ENCODE measurements at places on chromosomes 6 and 20.

DNA sequence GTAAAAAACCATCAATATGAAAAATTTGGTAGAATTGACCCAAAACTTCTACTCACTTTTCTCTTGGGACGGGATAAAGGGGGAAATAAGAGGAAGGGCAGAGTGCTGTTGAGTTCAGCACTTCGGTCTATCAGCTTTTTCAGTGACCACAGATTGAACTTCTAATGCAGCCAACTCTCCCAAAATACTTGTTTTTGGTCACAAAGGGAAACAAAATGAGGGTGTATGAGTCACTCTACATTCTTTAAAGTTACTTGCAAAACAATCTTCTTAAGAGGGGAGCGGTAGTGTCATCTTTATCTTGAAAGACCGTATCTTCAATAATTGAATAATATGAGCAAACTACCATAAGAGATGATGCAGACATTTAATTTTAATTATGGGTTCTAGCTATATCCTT lies 661.3 kb downstream of the CD109 start:
- no peak for DNase-seq

DNA sequence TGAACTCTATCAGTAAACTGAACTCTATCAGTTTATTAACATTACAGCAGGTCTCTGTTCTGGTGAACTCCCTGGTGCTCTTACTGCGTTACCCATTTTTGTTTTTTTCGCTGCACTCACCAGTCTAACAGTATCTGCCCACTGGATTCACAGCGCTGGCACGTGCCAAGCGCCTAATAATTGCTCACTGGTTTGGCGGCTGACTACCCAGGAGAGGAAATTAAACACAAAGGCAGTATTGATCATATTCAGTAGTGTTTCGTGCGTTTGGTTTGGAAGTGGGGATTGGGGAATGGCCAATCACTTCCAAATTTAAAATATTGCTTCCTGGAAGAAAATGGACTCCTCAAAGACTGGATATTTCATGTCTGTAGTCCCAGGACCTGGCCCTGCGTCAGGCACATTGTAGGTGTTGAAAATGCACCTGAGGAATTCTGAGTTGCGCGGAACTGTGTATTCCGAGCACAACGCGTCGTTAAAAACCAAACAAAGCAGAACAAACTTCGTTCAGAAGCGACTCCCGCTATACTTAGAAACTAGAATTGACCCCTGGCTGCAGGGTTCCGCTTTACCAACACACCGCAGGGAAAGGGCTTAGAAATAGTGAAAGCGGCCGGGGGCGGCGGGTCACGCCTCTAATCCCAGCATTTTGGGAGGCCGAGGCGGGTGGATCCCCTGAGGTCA lies 1.1 kb upstream of the RPS12 start:
- no peak for DNase-seq

DNA sequence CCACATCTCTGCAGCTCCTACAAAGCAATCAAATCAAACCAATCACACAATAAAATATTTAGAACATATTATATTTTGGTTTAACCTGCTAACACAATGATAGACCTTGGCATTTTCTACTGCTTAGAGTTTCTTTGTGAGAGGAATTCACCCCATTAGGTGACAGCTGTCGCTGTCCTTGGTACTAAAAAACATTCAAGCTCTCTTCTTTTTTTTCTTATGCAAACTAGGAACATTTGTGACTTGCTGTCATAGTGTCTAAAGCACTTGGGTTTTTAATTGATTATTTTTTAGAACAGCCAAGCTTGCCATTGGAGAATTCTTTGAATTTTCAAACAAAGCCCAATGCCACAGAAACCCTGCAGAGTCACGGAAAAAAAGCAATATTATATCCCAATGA lies 46.4 kb downstream of the CNR1 start:
- peak; percentile 29 for DNase-seq

DNA sequence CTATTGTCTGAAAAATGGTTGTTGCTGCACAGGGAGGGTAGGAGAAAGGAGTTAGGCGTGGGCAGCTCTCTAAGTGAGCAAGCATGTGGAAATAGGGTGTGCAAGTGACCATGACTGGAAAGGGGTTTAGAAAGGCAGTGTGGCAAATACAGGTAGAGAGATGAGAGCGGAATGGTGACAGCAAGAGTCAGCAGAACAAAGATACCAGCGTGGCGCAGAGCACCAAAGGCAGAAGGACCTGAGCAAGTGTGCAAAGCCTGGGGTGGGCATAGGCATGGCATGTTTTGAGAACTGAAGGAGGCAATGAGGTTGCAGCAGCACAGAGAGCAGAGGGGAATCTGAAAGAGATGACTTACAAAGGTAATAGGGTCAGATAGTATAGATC lies 17.0 kb downstream of the RNF217 start:
- no peak for DNase-seq

- DNase-seq: peak; percentile 30
Observed at GRCh38 chr20:60233018-60233630, 274.9 kb downstream of the CDH26 start.

DNA sequence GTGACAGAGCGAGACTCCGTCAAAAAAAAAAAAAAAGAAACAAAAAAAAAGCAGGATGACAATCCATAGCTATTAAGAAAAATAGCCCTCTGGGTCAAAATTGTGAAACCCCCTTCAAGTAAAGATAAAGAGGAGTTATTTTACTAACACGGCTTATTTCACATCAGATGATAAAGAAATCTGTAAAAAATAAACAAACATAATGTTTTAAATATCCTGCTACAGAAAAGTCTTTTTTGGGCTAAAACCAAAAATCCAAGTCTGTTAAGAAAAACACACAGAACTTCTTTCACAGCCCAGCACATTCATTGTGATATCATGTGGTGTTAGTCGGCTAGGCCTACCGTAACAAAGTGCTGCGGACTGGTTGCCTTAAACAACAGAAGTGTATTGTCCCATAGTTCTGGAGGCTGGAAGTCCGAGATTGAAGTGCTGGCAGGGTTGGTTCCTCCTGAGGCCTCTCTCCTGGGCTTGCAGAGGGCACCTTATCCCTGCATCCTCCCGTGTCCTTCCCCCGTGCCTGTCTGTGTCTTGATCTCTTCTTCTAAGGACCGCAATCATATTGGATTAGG lies 239.2 kb upstream of the TAB2 start:
- no peak for DNase-seq
